ENCODE measurements at places on chromosomes 16 and 17. TPM values are rescaled to one million over a fixed set of nuclear protein-coding genes. Genes with fewer than 3 reads are reported as not detected.

Gene DPEP1
- total RNA-seq = 0.47 TPM

Gene ANKRD40CL
- not detected for total RNA-seq

DNA sequence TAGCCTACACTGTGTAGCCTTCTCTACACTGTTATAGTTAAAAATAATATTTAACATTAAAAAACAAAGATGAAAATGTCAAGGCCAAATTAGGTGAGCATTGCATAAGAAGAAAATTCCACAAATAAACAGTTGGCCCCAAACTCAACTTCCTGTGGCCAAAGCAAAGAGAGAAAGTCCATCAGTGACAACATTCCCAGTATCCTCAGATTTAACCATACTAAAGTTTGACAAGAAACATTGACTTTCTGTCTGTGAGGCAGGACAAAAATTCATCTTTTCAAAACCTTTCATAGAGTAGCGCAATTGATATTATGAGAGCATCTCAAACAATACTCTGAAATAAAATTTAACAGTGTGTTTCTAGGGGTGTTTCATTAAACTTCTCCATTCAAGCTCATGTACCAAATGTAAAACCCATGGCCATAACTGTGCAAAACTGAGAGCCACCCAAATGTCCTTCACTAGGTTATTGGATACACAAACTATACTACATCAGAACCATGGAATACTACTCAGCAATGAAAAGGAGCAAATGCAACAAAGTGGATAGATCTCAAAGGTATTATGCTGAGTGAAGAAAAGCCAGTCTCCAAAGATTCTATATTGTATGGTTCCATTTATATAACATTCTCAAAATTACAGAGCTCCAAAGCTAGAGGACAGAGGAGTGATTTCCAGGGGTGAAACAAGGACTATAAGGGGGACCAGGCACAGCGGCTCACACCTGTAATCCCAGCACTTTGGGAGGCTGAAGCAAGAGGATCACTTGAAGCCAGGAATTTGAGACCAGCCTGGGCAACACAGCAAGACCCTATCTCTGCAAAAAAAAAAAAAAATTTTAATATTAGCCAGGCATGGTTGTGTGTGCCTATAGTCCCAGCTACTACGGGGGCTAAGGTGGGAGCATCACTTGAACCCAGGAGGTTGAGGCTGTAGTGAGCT lies 38.7 kb downstream of the TMEM114 start:
- DNase-seq = no peak
- no peak overlapping the region for H3K4me3 ChIP-seq
- H3K36me3 ChIP-seq = no peaks in the 10 kb centered on the region
- H3K27me3 ChIP-seq = peaks cover 45% of the 10 kb centered on the region
- peaks cover 4% of the 10 kb centered on the region for H3K4me1 ChIP-seq

DNA sequence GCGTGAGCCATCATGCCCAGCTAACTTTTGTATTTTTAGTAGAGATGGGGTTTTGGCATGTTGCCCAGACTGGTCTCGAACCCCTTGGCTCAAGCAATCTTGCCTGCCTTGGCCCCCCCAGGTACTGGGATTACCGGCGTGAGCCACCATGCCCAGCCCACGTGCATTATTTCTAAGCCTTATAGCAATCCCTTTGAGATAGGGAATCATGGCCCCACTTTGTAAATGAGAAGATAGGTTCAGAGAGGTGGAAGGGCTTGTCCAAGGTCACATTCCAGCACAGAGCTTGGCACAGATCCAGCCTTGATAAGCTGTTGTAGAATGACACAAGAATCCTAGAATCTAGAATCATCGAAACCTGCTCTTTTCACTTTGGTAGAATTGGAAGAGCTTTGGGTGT lies 4.2 kb upstream of the PYCARD start:
- no peak overlapping the region for H3K4me3 ChIP-seq
- H3K27me3 ChIP-seq = peaks cover 81% of the 10 kb centered on the region
- H3K4me1 ChIP-seq = peaks cover 5% of the 10 kb centered on the region
- no peaks in the 10 kb centered on the region for H3K36me3 ChIP-seq

DNA sequence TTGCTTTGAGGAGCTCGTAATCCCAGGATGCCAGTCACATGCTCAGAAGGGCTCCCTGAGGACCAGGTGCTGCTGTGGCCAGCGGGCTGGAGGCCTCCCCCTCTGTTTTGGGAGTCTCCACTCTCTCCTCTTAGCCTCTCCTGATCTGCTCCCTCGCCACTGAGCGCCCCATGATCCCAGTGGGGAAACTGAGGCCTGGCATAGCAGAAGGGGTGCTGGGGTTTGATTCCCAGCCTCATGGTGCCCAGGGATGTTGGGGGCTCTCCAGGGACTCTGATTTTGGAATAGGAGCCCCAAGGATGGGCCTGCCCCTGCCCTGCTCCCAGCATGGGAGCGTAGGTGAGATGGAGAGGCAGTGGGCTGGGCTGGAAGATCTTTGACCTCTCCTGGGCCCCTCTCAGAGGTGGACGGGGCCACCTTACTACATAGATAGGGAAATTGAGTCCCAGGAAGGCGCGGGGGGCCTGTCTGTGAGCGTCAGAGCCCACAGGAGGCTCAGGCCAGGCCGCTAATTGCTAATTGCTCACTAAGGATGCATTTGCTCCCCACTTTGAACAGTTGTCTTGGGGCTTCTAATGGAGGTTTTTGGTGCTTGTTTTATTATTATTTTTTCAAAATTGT lies 525 bp upstream of the ADCY7 start:
- H3K4me1 ChIP-seq = peaks cover 9% of the 10 kb centered on the region
- no peak overlapping the region for H3K4me3 ChIP-seq
- peaks cover 1% of the 10 kb centered on the region for H3K36me3 ChIP-seq
- H3K27ac ChIP-seq = no peak overlapping the region
- DNase-seq = no peak

GRCh38 chr17:6205525-6205924 lies 135.3 kb downstream of the WSCD1 start:
- H3K27ac ChIP-seq = no peak overlapping the region
- H3K4me3 ChIP-seq = no peak overlapping the region
- DNase-seq = no peak
- no peaks in the 10 kb centered on the region for H3K36me3 ChIP-seq

Gene KRTAP4-4
- not detected for total RNA-seq

DNA sequence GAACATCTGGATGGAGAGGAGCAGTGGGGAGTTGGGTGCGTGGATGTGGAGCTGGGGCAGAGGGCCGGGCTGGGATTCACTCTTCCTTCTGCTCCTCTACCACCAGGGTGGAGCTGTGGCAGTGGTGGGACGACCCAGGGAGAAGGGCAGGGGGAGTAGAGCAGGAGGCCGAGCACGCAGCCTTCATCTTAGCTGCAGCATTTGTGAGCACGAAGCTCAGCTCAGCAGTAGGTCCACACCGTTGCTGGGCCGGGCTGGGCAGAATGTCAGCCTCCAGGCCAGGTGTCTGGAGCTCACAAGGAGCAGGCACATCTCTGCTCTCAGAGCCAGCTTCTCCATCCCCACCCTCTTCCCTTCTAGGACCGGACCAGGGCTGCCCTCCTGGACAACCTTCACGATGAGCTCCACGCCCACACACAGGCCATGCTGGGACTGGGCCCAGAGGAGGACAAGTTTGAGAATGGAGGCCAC lies 55.7 kb downstream of the OR1D5 start:
- H3K4me3 ChIP-seq = no peak overlapping the region
- H3K27ac ChIP-seq = no peak overlapping the region

Gene P2RX1
- 0.22 TPM for total RNA-seq

Gene IL17C
- total RNA-seq = not detected

Gene GPRC5C
- 44.2 TPM for total RNA-seq

Gene CIBAR2
- total RNA-seq = not detected

- peak overlapping the region; percentile 62 for H3K4me3 ChIP-seq
- H3K27me3 ChIP-seq = peaks cover 6% of the 10 kb centered on the region
- peaks cover 33% of the 10 kb centered on the region for H3K4me1 ChIP-seq
- peak overlapping the region; percentile 95 for H3K27ac ChIP-seq
Observed at GRCh38 chr16:73231944-73232554, 184.1 kb upstream of the ZFHX3 start.

GRCh38 chr17:71229070-71229469 lies 891.8 kb upstream of the SOX9 start:
- H3K27ac ChIP-seq = no peak overlapping the region
- no peaks in the 10 kb centered on the region for H3K27me3 ChIP-seq
- peaks cover 20% of the 10 kb centered on the region for H3K4me1 ChIP-seq
- H3K36me3 ChIP-seq = no peaks in the 10 kb centered on the region
- no peak overlapping the region for H3K4me3 ChIP-seq

Gene GINS2
- 14.8 TPM for total RNA-seq

Gene NPW
- 16.1 TPM for total RNA-seq

Gene PHF12
- total RNA-seq = 60.3 TPM

Gene CRHR1
- 0.36 TPM for total RNA-seq

DNA sequence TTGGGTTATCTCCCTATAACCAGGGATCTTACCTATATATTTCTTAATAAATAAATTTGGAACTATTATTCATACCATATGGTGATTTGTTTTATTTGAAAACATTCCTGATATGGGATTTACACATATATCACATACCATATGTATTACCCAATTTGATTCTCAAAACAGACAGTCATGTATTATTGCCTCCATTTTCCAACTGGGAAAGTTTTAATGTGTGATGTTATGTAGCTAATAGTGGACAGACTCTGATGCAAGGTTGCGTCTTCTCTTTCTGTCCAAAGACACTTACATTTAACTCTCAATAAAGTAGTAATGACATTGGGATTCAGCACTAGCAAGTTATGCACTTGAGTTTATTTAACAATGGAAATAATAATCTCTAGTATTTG lies 1.1 kb downstream of the KRTAP9-9 start:
- peaks cover 52% of the 10 kb centered on the region for H3K27me3 ChIP-seq
- no peaks in the 10 kb centered on the region for H3K36me3 ChIP-seq

Gene TMEM204
- total RNA-seq = 6.6 TPM

GRCh38 chr16:58462997-58463941 lies 36.7 kb upstream of the NDRG4 start:
- H3K27ac ChIP-seq = no peak overlapping the region
- DNase-seq = peak; percentile 56
- H3K4me1 ChIP-seq = peaks cover 7% of the 10 kb centered on the region
- peaks cover 79% of the 10 kb centered on the region for H3K27me3 ChIP-seq
- H3K4me3 ChIP-seq = peak overlapping the region; percentile 60
- no peaks in the 10 kb centered on the region for H3K36me3 ChIP-seq

GRCh38 chr17:9330611-9331271 lies 244.9 kb downstream of the STX8 start:
- no peak overlapping the region for H3K27ac ChIP-seq
- no peaks in the 10 kb centered on the region for H3K4me1 ChIP-seq
- H3K27me3 ChIP-seq = no peaks in the 10 kb centered on the region
- no peak for DNase-seq
- peaks cover 11% of the 10 kb centered on the region for H3K36me3 ChIP-seq

DNA sequence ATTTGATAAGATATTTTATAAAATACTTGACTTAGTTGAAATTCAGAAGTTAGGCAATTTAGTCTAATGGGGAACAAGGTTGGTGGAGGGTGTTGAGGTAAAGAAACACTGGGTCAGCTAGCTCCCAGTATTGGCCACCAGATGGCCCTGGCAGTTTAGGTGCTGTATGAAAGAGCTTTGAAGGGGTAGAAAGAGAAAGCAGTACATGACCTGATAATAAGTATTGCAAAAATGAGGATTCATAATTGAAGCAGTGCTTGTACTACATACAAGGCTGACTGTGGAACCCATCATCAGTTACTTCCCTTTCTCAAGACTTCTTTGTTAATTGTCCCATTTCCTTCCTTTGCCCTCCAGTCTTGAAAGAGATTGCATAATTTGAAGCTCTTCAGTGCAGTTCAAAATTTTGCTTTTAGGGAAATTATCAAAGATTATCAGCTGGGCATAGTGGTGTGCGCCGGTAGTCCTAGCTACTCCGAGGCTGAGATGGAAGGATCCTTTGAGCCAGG lies 29.4 kb downstream of the TANC2 start:
- no peak overlapping the region for H3K4me3 ChIP-seq
- H3K4me1 ChIP-seq = peaks cover 9% of the 10 kb centered on the region
- H3K27me3 ChIP-seq = no peaks in the 10 kb centered on the region
- DNase-seq = no peak
- no peak overlapping the region for H3K27ac ChIP-seq

- peaks cover 30% of the 10 kb centered on the region for H3K27me3 ChIP-seq
- no peaks in the 10 kb centered on the region for H3K36me3 ChIP-seq
- peaks cover 9% of the 10 kb centered on the region for H3K4me1 ChIP-seq
- no peak overlapping the region for H3K27ac ChIP-seq
- DNase-seq = no peak
Observed at GRCh38 chr16:86714166-86714565, 135.8 kb downstream of the FOXL1 start.

DNA sequence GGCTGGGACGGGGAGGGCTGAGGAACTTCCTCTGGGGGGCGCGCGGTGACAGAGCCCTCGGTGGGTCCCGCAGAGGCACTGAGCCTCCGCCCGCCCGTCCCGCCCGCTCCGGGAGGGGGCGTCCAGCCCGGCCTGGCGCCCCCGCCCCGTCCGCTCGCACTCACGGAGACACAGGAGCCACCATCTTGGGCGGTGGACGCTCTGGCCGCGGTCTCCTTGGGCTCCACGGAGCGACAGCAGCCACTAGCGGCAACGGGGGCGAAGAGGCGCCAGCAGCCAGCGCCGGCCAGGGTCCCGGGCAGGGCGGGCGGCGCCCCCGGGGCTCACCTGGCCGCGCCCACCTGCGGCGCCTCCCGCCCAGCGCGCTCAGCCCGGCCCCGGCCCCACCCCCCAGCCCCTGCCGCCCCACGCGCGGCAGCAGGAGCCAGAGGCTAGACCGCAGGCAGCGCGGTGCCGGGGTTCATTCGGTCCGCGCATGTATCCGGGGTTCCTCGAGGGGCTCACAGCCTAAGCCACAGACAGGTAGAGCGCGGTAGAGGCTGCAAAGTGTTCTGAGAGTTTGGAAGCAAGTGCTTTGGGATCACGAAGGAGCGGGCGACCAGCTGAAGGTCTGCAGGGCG lies at the start of gene C17orf113:
TSS of gene C17orf113 (minus strand) at position 209 of the 620 bp plus-strand sequence. CDS start 7,225 bp downstream, outside the sequence.
- peaks cover 30% of the 10 kb centered on the region for H3K4me1 ChIP-seq
- peaks cover 28% of the 10 kb centered on the region for H3K27me3 ChIP-seq
- no peaks in the 10 kb centered on the region for H3K36me3 ChIP-seq
- DNase-seq = peak; percentile 69

Gene TMEM88
- total RNA-seq = 15.4 TPM

DNA sequence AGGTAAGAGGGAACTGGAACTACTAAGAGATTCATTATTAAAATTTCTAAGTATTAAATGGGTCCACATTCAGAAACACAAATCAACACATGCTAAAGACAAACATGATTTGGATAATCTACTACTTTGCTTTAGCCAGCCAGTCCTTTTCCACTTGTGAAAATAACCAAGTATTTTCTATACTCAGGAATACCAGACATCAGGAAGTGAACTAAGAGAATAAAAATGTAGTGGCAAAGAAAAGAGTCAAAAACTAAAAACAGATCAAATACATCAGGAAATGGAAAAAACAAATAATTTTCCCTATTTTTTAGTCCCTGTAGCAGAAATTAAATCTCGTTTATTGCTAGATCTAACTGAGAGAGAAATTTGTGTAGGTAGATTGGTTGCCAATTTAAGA lies 78.0 kb downstream of the MYO1D start:
- H3K27me3 ChIP-seq = no peaks in the 10 kb centered on the region
- H3K36me3 ChIP-seq = no peaks in the 10 kb centered on the region
- no peak for DNase-seq
- no peak overlapping the region for H3K4me3 ChIP-seq
- peaks cover 6% of the 10 kb centered on the region for H3K4me1 ChIP-seq
- H3K27ac ChIP-seq = no peak overlapping the region

GRCh38 chr17:2362416-2362815 lies 25.1 kb downstream of the SGSM2 start:
- peaks cover 4% of the 10 kb centered on the region for H3K4me1 ChIP-seq
- peaks cover 8% of the 10 kb centered on the region for H3K36me3 ChIP-seq
- no peak for DNase-seq
- H3K27me3 ChIP-seq = no peaks in the 10 kb centered on the region

Measured in mesothelial cell of epicardium (in vitro differentiated cells).